ENCODE measurements at places on chromosomes 7 and 10.

DNA sequence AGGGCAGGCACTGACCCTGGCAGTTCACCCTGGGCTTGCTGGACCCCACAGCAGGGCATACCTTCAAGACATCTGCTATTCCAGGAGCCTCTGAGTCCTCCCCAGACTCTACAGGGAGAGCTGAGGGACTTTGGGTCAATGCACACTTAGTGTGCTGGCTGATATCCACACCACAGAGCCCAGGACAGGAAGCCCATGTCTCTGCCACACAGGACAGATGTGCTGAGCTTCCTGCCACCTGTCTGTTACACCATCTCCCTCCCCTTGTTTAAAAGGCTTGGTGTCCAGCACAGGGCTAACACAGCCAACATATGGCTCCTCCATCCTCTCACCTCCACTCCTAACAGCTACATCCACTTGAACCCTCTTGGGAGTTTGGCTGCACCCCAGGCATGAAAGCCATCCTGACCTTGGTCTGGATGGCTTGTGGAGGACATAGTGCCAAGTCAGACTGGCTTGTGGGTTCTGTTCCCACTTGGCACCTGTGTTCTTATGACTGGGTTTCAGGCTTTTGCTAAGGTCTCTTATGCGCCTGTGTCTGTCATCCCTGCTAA is 529.8 kb downstream of the GALNT17 start:
- DNase-seq: no peak

DNA sequence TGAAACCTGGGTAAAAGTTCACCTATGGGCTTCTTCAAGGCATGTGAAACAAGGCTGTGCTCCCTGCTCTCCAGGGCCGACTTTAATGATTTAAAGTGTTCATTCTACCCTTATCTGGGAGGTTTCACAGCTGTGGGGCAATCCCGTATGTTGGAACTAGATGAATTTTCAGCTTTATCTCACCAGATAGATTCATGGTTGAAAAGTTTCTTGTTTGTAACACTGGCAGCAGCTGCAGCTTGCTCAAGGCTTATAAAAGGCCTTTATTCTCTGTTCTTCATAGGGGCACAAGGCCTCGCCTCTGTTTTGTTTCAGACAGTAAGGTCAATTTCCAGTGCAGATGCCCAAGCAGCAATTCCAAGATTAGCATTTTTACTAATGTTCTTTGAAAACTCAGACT is 70.4 kb upstream of the DNAJB12 start:
- no peak for DNase-seq

DNA sequence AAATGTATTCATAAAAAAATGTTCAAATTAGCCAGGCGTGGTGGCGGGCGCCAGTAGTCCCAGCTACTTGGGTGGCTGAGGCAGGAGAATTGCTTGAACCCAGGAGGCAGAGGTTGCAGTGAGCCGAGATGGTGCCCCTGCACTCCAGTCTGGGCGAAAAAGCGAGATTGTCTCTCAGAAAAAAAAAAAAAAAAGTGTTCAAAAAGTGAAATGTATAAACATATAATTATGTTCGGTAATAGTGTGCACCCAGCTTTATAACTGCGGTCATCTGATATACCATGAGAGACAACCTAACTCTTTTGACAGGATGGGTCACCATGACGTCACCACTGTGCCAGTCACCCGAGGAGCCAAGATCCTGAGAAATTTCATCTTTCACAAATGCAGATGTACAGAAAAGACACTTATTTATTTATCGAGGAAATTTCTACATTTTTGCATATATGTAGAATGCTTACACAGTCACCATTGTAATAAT is 594 bp upstream of the RP9 start:
- DNase-seq: no peak

DNA sequence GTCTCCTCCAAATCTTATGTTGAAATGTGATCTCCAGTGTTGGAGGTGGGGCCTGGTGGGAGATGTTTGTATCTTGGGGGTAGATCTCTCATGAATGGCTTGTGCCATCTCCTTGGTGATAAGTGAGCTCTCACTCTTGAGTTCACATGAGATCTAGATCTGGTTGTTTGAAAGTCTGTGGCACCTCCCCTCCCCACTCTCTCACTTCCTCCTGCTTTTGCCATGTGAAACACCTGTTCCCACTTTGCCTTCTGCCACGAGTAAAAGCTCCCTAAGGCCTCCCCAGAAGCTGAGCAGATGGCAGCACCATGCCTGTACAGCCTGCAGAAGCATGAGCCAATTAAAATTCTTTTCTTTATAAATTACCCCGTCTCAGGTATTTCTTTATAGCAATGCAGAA is 23.5 kb downstream of the TMEM229A start:
- DNase-seq: no peak

DNA sequence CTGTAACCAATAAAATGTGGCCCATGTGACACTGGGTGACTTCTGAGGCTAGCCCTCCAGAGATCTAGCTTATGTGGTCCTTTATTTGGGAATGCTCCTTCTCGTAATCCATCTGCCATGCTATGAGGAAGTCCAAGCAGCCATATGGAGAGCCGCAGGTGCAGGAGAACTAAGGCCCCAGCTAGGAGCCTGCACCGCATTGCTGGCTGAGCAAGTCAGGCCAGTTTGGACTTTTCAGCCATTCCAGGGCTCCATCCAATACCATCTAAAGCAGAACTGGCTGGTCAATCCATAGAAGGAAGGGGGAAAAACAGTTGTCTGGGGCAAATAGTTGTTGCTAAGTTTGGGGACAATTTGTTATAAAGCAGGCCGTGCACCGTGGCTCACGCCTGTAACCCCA is 32.6 kb downstream of the KLRG2 start:
- DNase-seq: no peak

DNA sequence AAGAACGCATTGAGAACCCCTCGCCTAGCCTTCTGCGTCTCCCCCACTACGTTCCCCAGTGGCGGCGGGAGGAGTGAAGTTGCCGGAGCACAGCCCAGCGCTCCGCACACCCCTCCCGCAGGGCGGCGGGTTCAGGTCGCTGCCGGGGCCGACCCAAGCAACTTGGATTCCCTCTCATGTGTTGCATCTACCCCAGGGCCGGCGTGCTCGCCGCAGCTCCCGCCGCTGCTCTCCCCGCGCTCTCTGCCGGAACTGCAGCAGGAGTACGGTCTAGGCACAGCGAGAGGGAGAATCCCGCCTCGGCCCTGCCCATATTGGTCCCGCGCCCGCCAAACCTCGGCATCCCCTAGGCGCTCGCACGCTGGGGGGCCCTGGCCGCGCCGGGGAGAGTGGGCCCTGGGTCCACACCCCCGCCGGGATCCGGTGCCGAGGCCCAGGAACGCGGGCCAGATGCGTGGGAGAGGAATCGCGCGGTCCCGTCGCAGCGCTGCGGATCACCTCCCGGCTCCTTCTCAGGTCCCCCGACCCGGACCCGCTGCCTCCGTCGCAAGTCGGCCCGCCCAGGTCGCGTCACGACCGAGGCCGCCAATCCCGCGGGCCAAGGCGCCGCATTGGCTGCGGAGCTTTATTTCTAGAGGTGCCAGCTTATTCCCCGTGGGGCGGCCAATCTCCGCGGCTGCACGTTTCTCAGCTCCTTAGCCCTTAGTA is 648 bp upstream of the TMEM243 start:
- peak; percentile 64 for DNase-seq

DNA sequence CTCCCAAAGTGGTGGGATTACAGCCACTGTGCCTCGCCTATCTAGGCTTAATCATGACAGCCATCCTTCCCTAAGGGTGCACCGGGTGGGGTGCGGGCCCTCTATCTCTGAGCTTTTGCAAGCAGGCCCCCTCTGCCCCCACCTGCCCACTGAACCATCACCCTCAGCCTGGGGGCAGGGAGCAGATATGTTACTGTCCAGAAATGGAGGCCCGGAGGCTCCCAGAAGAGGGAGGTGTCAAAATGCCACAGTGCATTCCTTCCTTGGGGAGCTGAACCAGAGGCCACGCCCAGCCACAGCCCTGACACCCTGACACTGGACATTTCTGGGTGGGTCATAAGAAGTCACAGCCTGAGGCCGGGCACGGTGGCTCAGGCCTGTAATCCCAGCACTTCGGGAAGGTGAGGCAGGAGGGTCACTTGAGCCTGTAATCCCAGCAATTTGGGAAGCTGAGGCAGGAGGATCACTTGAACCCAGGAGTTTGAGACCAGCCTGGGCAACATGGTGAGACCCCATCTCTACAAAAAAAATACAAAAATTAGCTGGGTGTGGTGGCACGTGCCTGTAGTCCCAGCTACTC is 129.8 kb upstream of the TNRC18 start:
- DNase-seq: no peak

GRCh38 chr10:51377932-51378599 is 303.8 kb downstream of the PRKG1 start:
- no peak for DNase-seq

DNA sequence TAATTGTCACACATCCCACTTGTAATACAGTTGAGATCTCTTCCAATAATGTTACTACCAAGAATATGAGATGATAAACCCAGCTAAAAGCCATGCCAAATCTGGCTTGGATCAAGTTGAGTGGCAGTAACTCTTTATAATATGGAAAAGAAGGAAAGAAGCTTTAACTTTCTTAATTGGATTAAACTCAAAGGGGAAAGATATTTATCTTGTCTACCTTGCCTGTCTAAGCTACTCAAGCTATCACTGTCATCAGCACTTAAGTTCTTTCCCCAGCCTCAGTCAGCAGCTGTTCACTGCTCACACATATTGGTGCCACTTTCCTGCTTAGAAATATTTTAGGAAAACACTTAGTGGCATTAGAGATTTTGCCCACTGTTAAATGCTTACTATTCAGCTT is 350.7 kb downstream of the IPMK start:
- no peak for DNase-seq

- no peak for DNase-seq
These were observed 342.7 kb downstream of the GRID1 start for GRCh38 chr10:86023931-86024280.

GRCh38 chr7:139680676-139681462 is 96.9 kb downstream of the HIPK2 start:
- peak; percentile 52 for DNase-seq

GRCh38 chr7:101235050-101235449 is 2.6 kb downstream of the CLDN15 start:
- no peak for DNase-seq

DNA sequence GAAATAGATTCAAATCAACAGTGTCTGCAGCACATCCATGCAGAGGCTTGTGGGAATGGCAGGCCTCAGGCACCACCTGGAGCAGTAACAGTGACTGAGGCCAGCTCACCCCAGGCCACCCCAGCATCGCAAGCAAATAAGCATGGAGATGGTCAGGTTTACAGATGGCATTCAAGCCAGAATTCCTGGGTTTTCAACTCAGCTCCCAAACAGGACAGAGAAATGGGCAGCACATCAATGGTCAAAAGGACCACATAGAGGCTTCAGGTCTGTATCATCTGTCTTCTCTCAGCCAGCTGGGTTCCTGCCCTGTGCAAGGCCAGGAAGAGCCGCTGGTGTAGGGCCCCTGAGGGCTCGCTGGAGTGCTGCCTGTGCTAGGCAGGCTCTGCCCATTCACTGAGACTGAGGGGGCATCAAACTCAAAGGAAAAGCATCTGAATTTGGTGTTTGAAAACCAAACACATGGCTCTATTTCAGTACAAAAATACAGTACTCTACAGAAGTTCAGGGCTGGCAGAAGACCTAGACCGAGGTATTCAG is 112.5 kb downstream of the KMT2E start:
- DNase-seq: no peak

- DNase-seq: no peak
These were observed 73.3 kb upstream of the FAM171A1 start for GRCh38 chr10:15444105-15445005.

- no peak for DNase-seq
These were observed 447.6 kb downstream of the TFEC start for GRCh38 chr7:115582956-115583355.

- no peak for DNase-seq
These were observed 107.7 kb upstream of the GDF10 start for GRCh38 chr10:47192273-47192672.

DNA sequence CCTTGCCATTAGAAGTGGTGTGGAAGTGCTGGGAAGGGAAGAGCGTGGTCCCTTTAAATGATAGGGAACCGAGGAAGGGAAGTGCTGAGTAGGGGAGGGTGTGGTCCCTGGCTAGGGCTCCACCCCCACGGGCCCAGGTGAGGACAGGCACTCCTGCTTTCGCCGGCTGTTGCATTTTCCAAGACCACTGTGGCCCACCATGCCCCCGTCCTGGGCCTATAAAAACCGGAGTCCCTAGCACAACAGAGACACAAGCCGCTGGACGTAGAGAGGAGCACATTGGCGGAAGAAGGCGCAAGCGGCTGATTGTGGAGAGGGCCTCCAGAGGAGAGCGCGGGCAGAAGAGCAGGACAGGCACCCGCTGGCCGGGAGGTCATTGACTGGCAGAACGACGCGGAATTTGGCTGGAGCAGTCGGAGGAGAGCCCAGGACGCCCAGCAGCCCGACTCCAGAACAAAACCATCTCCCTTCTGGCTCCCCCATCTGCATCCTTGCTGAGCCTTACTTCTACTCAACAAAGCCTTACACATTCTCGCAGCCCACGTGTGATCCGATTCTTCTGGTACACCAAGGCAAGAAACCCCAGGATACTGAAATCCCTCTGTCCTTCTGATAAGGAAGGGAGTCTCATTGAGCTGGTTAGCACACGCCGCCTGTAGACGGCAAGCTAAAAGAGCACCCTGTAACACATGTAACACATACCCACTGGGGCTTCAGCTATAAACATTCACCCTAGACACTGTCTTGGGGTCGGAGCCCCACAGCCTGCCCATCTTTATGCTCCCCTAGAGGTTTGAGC is 146.2 kb upstream of the LYZL1 start:
- no peak for DNase-seq

GRCh38 chr7:126780993-126781392 is 471.7 kb downstream of the GRM8 start:
- no peak for DNase-seq

DNA sequence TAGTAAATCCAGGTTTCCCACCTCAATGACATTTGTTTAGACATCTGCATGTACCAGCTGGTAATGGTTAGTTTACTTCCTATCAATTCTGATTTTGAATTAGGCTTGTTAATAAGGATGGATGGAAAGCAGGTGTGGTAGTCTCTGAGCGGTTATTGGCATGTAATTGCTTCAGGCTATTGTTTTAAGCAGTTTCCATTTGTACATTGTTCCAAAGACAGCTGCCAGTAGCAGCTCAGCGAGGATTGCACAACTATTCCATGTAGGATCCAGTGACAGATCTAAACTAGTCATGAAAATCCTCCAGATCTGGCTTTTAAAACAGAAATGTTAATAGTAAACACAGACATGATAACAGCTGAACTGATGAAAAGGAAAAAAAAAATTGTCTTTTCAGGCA is 436.0 kb upstream of the ADARB2 start:
- no peak for DNase-seq
